ENCODE measurements at places on chromosomes 3 and 15. TPM values are rescaled to one million over a fixed set of nuclear protein-coding genes. Genes with fewer than 3 reads are reported as not detected.

GRCh38 chr3:153096731-153097131 lies 65.3 kb upstream of the RAP2B start:
- DNase-seq: no peak
- H3K4me1 ChIP-seq: peaks cover 3% of the 10 kb centered on the region
- no peak overlapping the region for H3K4me3 ChIP-seq
- H3K27me3 ChIP-seq: no peaks in the 10 kb centered on the region
- no peaks in the 10 kb centered on the region for H3K36me3 ChIP-seq

GRCh38 chr3:167162083-167162482 lies 218.0 kb downstream of the ZBBX start:
- H3K4me3 ChIP-seq: no peak overlapping the region
- H3K4me1 ChIP-seq: no peaks in the 10 kb centered on the region
- no peak for DNase-seq
- no peaks in the 10 kb centered on the region for H3K27me3 ChIP-seq
- H3K36me3 ChIP-seq: no peaks in the 10 kb centered on the region

DNA sequence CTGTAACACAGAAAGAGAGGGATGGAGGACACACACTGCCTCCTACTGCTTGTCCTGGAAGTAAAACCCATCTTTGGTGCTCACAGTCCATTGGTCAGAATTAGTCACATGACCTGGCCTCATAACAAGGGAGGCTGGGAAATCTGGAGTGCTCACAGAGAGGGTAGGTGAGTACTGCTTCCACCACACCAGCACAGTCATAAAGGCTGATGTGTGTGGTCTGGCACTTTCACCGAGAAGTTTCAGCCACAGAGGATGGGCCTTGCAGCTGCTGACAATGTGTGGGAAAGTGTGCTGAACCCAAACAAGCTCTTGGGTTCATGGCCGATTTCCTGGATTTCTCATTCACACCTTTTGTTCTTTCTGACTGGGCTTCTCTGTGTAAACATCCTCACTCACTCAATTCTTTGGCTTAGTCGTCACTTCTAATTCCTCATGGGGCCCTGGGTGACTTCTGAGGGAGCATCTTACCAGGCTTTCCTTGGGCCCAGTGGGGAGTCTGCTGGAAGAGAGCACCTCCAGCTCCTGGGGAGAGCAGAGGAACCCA lies 100.7 kb downstream of the ASB7 start:
- no peaks in the 10 kb centered on the region for H3K27me3 ChIP-seq
- no peaks in the 10 kb centered on the region for H3K4me1 ChIP-seq

DNA sequence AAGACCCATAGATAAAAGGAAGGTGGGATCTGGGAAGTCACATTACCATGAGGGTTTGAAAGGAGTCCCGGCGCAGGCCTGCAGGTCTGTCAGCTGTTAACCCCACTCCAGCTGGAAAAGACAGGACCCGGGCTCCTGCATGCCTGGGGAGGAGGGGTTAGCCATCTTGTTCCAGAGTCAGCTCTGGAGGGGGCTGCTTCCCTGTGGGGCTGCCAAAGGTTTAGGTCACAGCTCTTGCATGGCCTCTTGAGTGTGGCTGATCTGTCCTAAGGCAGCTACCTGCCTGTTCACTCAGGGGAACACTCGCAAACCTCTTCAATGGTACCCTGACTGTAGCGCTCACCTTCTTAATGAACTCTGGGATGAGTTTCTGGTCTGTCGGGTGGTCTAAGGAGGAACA lies 104.5 kb downstream of the RFTN1 start:
- no peak for DNase-seq
- H3K4me1 ChIP-seq: no peaks in the 10 kb centered on the region
- no peak overlapping the region for H3K4me3 ChIP-seq
- no peak overlapping the region for H3K27ac ChIP-seq

GRCh38 chr3:150396956-150397550 lies 11.0 kb upstream of the TSC22D2 start:
- DNase-seq: no peak
- H3K36me3 ChIP-seq: no peaks in the 10 kb centered on the region
- H3K27me3 ChIP-seq: no peaks in the 10 kb centered on the region
- no peak overlapping the region for H3K27ac ChIP-seq
- H3K4me3 ChIP-seq: no peak overlapping the region

DNA sequence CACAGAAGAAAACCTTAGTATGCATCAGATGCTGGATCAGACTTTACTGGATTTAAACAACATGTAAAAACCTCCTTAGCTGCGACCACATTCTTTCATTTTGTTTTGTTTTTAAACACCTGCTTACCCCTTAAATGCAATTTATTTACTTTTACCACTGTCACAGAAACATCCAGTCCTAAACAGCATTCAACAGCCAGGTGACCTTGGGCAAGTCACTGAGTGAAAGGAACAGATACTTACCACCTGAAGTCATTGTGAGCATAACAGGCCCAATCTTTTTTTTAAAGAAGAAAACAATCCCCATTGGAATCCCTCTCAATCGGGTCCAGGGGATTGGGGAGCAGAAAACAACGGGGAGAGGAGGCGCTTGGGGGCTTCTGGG lies 390 bp downstream of the STARD5 start:
- no peaks in the 10 kb centered on the region for H3K36me3 ChIP-seq
- no peaks in the 10 kb centered on the region for H3K27me3 ChIP-seq
- peak overlapping the region; percentile 55 for H3K27ac ChIP-seq
- no peak for DNase-seq

- no peaks in the 10 kb centered on the region for H3K4me1 ChIP-seq
- no peak overlapping the region for H3K27ac ChIP-seq
- no peaks in the 10 kb centered on the region for H3K36me3 ChIP-seq
- H3K4me3 ChIP-seq: no peak overlapping the region
- no peaks in the 10 kb centered on the region for H3K27me3 ChIP-seq
Observed at GRCh38 chr15:88066636-88067330, 189.8 kb downstream of the NTRK3 start.

- no peaks in the 10 kb centered on the region for H3K36me3 ChIP-seq
- no peak for DNase-seq
- H3K27ac ChIP-seq: no peak overlapping the region
- H3K4me1 ChIP-seq: peaks cover 21% of the 10 kb centered on the region
- H3K27me3 ChIP-seq: no peaks in the 10 kb centered on the region
- H3K4me3 ChIP-seq: no peak overlapping the region
Observed at GRCh38 chr3:192817053-192817452, 89.7 kb upstream of the FGF12 start.

DNA sequence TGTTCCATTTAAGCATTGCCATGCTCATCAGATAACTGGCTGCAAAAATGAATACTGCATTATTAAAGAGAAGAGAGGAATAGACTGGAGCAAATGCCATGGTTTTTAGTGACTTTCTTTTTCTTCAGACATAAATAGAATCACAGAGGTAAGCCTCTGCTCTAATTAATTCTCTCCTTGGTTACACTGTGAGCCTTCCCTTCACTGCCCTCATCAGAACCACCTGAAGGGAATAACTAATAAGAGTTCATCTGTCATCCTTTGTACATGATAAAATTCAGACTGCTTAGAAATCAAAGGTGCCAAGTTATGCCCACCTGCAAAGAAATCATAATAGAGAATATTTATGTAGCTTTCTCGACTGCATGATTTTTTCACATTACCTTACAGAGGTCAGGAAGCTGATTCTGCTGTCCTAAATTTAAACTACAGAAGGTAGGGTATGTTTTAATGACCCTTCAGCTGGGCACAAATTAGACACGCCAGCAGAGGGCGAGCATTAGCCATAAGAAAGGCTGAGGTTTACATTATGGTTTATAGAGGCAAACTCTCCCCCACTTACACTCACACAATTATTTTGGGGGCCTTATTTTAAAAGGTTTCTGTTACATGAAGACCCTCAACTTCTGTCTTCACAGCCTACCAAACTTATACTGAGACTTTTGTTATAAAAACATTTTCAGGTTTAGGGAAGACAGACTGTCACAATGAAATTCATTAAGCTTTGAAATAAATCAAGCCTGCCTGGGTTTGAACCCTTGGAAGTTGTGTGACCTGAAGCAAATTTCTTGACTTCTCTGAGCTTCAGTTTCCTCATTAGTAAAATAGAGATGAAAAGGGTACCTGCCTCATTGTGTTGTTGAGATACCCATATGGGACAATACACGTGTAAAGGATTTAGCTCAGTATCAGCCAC lies 15.3 kb upstream of the UNC13C start:
- no peak overlapping the region for H3K27ac ChIP-seq
- H3K4me1 ChIP-seq: no peaks in the 10 kb centered on the region
- H3K4me3 ChIP-seq: no peak overlapping the region
- H3K36me3 ChIP-seq: no peaks in the 10 kb centered on the region
- no peak for DNase-seq

DNA sequence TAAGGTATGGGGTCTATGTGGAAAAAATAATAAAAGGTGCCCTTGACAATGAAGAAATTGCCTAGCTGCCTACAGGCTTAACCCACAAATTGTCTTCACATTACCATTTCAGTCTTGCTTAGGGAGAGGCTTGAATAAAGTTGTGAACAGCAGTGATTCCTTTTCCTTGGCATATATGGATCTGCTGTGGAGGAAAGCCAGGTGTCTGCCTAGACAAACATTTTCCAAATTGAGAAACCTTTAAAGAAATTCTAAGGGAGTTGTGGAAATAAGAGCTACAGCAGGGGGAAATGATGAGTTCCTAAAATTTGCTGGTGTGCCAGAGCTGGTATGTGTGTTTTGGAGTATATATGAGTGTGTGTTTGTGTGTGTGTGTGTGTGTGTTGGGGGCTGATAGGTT lies 452.1 kb downstream of the NTRK3 start:
- H3K27ac ChIP-seq: no peak overlapping the region
- no peak overlapping the region for H3K4me3 ChIP-seq
- H3K36me3 ChIP-seq: no peaks in the 10 kb centered on the region
- DNase-seq: no peak
- no peaks in the 10 kb centered on the region for H3K27me3 ChIP-seq
- no peaks in the 10 kb centered on the region for H3K4me1 ChIP-seq

- H3K27ac ChIP-seq: no peak overlapping the region
- no peaks in the 10 kb centered on the region for H3K27me3 ChIP-seq
- H3K4me3 ChIP-seq: no peak overlapping the region
- H3K4me1 ChIP-seq: no peaks in the 10 kb centered on the region
Observed at GRCh38 chr3:141178551-141178950, 53.1 kb upstream of the PXYLP1 start.

GRCh38 chr3:106962993-106963392 lies 414.2 kb upstream of the CCDC54 start:
- DNase-seq: no peak
- no peak overlapping the region for H3K4me3 ChIP-seq
- no peaks in the 10 kb centered on the region for H3K27me3 ChIP-seq
- H3K4me1 ChIP-seq: no peaks in the 10 kb centered on the region
- no peak overlapping the region for H3K27ac ChIP-seq

DNA sequence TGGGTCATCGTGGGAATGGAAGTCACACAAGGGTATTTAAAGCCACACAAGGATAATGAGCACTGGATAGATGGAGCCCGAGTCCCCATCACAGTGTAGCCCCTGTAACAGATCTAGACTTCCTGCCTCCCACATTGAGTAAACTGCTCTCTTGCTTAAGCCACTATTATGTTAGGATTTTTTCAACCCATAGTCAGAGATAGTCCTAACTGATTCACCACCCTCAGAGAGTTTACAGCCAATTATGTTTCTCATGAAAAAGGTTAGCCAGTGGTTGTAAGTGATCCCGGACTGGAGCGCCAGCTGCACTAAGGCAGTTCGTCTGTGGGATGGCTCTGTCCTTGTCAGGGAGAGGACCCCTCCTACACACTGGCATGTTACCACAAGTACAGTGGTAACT lies 77.0 kb downstream of the KLF13 start:
- H3K4me3 ChIP-seq: no peak overlapping the region
- H3K36me3 ChIP-seq: no peaks in the 10 kb centered on the region
- H3K27me3 ChIP-seq: no peaks in the 10 kb centered on the region
- no peak for DNase-seq

GRCh38 chr15:59371458-59372351 lies 966 bp downstream of the MYO1E start:
- no peaks in the 10 kb centered on the region for H3K36me3 ChIP-seq
- H3K27me3 ChIP-seq: peaks cover 14% of the 10 kb centered on the region
- no peak overlapping the region for H3K27ac ChIP-seq
- peak overlapping the region; percentile 62 for H3K4me3 ChIP-seq
- H3K4me1 ChIP-seq: peaks cover 16% of the 10 kb centered on the region

GRCh38 chr3:184608209-184608608 lies 46.6 kb downstream of the EPHB3 start:
- DNase-seq: peak; percentile 45
- peaks cover 27% of the 10 kb centered on the region for H3K4me1 ChIP-seq
- H3K36me3 ChIP-seq: no peaks in the 10 kb centered on the region
- H3K4me3 ChIP-seq: no peak overlapping the region

GRCh38 chr15:100713163-100713867 lies 110.9 kb downstream of the ASB7 start:
- no peaks in the 10 kb centered on the region for H3K36me3 ChIP-seq
- H3K27ac ChIP-seq: no peak overlapping the region
- no peaks in the 10 kb centered on the region for H3K27me3 ChIP-seq
- no peak for DNase-seq

DNA sequence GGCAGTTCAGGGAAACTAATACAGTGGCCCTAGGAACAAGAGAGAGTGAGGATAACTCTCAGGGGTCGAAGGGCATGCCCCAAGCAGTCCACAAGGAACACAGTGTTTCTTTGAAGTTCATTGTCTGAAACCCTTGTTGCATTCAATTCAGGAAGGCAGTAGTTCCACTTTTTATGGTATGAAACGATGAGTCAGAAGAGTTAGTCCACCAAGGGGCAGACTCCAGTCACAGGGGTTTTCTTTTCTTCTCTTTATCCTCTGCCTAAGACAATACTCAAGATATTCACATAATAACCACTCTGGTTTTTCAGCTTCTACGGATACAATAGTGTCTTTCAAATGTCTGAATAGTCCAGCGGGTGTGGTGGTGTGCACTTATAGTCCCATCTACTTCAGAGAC lies 23.7 kb upstream of the TICRR start:
- H3K27ac ChIP-seq: no peak overlapping the region
- H3K36me3 ChIP-seq: no peaks in the 10 kb centered on the region
- no peaks in the 10 kb centered on the region for H3K27me3 ChIP-seq
- no peak for DNase-seq
- no peaks in the 10 kb centered on the region for H3K4me1 ChIP-seq

DNA sequence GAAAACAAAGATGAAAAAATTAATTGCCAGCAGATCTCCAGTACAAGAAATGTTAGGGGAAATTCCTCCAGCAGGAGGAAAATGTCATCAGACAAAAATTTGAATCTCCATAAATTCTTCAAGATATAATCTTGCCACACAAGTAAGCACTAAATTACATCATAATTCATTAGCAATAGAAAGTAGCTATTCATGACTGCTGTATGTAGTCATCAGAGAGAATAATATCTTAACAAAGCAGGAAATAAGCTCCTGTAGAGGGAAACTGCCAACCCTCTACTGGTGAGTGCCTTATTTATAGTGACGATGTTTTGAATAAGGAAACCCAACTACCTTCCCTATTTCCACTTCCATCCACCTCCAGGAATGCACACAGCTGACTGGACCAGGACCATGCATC lies 15.8 kb upstream of the SLC27A2 start:
- DNase-seq: no peak
- no peak overlapping the region for H3K27ac ChIP-seq
- no peaks in the 10 kb centered on the region for H3K36me3 ChIP-seq

- DNase-seq: no peak
- no peaks in the 10 kb centered on the region for H3K36me3 ChIP-seq
- no peaks in the 10 kb centered on the region for H3K4me1 ChIP-seq
- H3K4me3 ChIP-seq: no peak overlapping the region
- no peaks in the 10 kb centered on the region for H3K27me3 ChIP-seq
Observed at GRCh38 chr15:86300390-86301125, 220.9 kb downstream of the AGBL1 start.

LRRC3B gene
- not detected for total RNA-seq

TMEM207 gene
- total RNA-seq: not detected

GPR62 gene
- not detected for total RNA-seq

P2RY12 gene
- not detected for total RNA-seq

PTH1R gene
- not detected for total RNA-seq

CCDC39 gene
- not detected for total RNA-seq

TRH gene
- not detected for total RNA-seq

MRPS11 gene
- 35.0 TPM for total RNA-seq

STAB1 gene
- 13.9 TPM for total RNA-seq

SERINC4 gene
- not detected for total RNA-seq

DNAJA4 gene
- total RNA-seq: 31.5 TPM

MNS1 gene
- total RNA-seq: not detected

ZBTB20 gene
- 58.4 TPM for total RNA-seq

Data from CD4-positive, alpha-beta memory T cell (primary cell).